Activated CD4-positive, alpha-beta memory T cell treated with anti-CD3 and anti-CD28 coated beads, Interleukin-2, amount 10 ng/mL, durations not matched to agents 7 days and 5 days (primary cell): ENCODE measurements at places on chromosomes 13 and 19. TPM values are rescaled to one million over a fixed set of nuclear protein-coding genes. Genes with fewer than 3 reads are reported as not detected.

FOSB gene
- 16.1 TPM for total RNA-seq

MAB21L1 gene
- not detected for total RNA-seq

KCNJ14 gene
- total RNA-seq, result 0.73 TPM

DENND1C gene
- 101 TPM for total RNA-seq

TUBA3C gene
- not detected for total RNA-seq

ZNF793 gene
- total RNA-seq, result 2.1 TPM

TUBB4A gene
- 3.0 TPM for total RNA-seq

LRRC63 gene
- 0.83 TPM for total RNA-seq

TPGS1 gene
- total RNA-seq, result 24.0 TPM

DYRK1B gene
- 13.8 TPM for total RNA-seq

ZNF442 gene
- 0.86 TPM for total RNA-seq

TSSK6 gene
- total RNA-seq, result 5.3 TPM

SPIB gene
- 0.18 TPM for total RNA-seq

CYP4F2 gene
- total RNA-seq, result not detected

CPB2 gene
- total RNA-seq, result not detected

SIGLEC12 gene
- total RNA-seq, result 0.43 TPM

IGFL3 gene
- not detected for total RNA-seq

KIR3DL1 gene
- not detected for total RNA-seq
